ENCODE measurements at places on chromosomes 7 and 10.
A peak's percentile ranks its signal among the peaks of the same experiment; 100 is the strongest.

- DNase-seq: no peak
Observed at GRCh38 chr10:78116361-78116760, 82.7 kb downstream of the RPS24 start.

- no peak for DNase-seq
Observed at GRCh38 chr7:114086914-114087652, 168.3 kb upstream of the PPP1R3A start.

DNA sequence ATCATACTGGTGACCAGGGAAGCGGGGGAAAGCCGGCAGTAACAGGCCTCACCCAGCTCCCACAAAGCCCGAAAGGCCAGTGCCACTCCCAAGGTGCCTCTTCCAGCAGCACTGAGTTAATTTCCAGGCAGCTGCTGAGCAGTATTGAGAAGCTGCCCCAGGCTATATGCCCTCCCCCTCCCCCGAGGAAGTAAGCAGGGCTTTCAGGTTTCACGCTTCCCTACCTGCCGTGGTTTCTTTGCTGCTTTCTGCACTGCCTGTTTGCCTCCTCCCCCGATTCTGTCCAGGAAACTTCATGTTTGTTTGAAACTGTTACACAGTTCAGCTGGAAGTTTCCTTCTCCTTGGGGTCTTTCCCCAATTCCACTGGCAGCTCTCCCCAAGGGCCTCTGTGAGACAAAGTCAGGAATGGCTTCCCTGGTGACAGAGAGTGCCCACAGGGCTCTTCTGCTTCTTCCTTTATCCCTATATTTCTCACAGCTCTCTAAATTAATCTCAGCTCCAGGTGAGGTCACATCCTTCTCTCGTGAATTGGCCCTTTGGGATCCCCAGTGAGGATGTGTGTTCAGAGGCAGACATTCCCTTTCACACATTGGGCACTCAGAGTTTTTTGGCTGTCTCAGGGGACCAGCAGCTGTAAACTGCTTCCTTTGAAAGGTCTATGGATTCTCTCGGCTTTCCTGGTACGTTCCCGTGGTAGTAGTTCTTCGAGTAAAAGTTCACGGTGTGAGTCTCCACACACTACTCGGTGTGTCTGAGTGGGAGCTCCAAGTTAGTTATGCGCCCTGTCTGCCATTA, 19.4 kb downstream of the C1GALT1 start:
- peak; percentile 10 for DNase-seq

- no peak for DNase-seq
Observed at GRCh38 chr7:140714331-140715040, 18.0 kb downstream of the NDUFB2 start.

DNA sequence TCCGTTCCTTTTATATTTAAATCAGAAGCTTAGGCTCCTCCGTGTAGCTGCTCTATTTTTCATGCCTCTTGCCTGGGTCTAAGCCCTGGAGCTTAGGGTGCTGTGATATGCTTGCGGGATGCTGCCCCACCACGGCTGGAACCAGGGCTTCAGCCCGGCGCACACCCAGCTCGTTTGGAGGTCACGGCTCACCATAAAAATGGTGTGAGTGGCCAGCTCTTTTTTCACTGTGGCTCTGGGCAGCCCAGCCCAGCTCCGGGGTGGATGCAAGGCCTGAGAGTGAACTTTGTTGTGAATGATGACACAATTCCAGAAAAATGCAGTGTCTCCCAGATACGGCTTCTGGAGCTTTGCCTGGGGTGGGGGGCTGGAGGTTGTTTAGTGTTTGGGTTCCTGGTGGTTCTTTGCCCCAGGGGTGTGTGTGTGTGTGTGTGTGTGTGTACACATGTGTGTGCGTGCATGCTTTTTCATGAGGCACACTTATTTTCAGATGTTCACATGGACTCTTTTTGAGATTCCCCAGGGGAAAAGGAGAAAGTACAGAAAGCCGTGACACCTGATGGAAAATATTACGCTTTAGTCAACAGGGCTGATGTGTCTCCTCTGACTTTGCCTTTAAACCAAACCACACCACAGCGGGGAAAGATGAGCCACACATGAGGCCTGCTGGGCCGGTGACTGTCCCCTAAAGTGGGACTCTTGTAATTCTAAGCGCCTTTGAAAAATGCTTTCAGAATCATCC, 46.2 kb downstream of the GRK5 start:
- no peak for DNase-seq

DNA sequence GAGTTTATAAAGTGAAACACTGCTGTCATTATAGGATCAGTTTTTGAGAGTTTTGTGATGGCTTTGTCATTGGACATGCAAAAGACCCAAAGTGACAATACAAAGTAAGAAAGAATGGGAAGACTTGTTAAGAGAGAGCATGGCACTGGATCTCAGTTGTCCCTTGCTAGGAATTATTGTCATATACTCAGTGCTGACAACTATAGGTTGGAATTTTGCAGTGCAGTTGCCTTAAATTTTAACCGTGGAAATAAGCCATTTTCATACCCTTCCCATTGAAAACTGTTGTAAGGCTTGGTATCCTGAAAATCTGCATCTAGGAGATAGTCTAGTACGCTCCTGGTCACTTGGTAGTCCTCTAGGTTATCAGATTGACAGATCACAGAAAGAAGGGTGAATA, 1156.7 kb downstream of the GATA3 start:
- DNase-seq: no peak

DNA sequence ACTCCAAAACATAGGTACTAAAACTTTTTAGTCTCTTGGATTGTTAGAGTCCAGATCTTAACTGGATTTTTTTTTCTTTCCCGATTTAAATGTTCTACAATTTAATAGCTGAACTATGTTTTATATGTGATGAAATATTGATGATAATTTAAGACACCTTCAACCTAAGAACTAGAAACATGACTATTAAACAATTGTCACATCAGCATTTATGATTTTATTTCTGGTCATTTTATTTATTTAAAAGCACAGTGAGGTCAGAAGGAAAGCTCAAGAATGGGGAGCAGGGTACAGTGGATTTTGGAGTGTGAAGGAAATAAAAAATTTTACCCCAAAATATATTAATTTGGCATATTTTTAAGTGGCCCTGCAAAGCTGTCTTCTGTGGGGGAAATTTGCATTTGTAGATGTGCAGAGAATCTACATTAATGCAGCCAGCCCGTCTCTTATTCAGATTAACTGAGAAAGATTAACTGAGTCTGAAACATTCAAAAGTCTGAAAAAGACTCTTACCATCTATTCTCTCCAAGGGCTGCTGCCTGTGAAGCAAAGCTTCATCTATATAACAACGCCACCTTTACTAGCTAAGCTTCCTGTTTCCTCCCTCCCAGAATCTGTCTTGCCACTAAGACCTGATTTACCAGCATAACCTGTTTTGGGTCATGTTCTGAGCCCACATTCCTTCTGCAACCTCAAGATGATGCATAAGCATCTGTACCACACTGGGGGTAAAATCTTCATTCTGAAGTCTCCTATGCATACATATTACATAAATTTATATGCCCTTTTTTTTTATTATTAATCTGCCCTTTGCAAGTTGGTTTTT, 86.4 kb downstream of the TMEM106B start:
- DNase-seq: no peak

DNA sequence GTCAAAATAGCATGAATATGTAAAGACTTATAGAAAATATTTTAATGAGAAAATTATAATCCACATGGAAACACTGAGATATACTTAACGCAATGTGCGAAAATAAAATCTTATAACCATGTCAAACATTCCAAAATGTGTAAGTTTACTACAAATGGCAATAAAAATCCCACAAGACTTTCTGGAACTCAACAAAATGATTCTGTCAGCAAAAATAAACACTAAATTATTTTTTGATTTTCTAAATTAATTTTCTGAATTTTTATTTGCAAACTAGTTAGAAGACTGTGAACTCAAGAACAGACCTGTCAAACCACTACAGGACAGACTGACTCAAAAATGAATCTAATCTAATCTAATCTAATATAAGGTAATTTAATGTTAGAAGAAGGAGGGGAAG, 160.8 kb upstream of the KCTD7 start:
- DNase-seq: no peak

GRCh38 chr7:151838861-151839381, 38.0 kb downstream of the PRKAG2 start:
- DNase-seq: no peak

DNA sequence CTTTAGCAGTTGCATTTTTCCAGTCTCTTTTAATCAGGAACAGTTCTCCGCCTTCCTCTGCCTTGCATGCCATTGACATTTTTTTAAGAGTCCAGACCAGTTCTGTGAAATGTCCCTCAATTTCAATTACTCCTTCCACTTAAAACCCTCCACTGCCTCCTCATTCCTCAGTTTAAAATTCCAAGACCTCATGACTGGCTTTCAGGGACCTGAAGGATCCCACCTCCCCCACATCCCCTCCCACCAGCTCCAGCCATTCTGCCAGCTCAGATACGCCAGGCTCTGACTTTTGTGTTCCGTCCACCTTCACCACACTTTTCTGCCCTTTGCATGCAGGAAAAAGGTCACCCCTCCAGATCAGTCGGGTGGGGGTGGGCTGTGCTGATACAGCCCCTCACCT, 8.7 kb downstream of the TNRC18 start:
- no peak for DNase-seq

GRCh38 chr7:63080406-63080805, 918.2 kb upstream of the ZNF722 start:
- no peak for DNase-seq

DNA sequence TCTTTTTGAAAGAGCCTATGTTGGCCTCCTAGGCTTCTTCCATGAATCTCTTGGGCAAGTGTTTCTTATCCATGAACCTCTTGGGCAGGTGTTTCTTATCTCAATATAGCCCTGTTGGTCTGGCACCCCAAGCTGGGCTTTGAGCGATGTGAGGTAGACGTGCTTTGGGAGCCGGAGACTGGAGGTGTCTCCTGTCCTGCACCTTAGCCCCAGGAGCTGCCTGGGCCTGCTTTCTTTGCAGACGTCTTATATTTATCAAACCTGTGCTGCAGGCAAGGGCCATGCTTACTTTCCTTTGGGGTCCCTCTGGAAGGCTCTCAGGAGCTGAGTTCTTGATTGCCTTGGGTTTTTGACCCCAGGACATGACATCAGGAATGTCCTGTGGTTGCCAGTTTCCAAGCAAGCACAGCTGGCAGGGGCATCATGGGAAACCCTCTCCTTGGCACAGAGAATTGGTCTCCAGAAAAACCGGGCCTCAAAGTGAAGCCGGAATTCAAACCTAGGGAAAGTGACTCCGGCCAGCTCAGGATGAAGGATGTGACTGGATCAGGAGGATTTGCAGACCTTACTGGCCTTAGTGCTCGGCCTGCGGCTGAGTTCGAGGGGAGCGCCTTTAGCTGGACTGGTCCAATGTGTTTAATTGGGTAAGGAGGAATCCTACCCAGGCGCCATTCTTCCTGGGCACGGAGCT, 2.8 kb downstream of the JAKMIP3 start:
- DNase-seq: no peak

DNA sequence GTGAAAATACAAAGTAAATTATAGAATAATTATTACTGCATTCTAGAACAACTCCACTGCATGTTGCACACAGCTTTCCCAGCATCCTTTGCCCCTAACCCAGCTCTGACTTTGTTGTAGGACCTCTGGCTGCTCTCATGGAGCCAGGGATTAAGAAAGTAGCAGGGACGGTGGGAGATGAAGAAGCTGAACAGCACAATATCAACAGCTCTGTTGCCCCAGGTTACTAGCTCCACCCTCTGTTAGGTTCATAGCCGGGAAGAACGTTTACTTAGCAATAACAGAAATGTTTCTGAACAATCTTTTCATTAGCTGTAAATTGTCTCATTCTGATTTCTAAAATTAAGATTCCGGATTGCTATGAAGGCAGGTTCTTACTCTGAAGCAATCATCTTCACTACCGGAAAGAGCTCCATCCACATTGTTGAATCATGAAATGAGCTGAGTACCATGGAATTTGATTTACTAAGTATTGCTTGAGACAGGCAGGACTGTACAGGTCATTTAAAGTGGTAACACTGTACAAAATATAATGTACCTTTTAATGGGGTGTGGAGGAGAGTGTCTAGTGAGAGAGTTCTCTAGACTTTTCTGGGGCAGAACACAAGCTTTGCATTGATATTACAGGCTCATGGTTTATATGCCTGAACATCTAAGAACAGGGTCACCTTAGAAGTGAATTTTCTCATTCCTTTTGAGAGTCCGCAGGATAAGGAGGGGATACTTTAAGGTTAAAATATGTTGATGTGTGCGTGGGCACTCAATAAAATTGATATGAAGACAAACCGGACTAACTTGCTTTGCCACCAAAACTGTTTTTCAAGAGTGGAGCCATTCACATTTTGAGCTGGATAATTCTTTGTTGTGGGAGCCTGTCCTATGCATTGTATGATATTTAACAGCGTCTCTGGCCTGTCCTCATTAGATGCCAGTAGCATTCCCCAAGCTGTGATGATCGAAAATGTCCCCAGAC, 20.8 kb upstream of the RAB18 start:
- no peak for DNase-seq

- DNase-seq: no peak
Observed at GRCh38 chr10:28910956-28911355, 233.6 kb downstream of the BAMBI start.

DNA sequence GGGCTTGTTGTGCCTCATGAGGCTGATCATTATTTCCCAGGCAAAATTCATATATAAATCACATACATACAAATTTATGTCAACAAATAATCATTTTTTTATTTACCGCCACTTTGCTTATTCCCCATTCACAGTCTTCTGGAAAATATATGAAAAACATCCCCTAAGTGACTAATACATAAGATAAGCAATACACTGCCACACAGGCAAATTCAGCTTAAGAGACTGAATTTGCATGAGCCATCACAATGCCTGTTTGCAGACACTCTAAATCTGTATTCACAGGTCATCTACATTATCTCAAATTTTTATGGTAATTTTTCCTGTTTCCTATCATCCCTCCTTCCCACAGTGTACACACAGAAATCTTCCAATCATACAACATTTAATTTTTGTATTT, 13.2 kb downstream of the OSBPL3 start:
- no peak for DNase-seq

DNA sequence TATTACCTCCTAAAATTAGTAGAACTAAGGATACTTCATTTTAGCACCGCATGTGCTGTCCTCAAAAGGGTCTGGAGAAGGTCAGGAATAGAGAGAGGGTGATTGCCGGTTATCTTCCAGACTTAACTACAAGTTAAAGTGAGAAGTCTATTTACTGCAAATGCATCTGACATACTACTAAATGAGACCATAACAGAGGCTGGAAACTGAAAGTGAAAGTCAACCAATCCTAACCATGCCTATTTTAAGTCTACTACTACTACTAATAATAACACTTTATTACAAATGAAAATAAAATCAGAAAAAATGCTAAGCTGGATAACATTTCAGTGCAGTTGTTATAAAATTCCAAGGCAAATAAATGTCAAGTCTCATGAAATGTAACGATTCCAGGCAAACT, 244.7 kb downstream of the KIF20B start:
- DNase-seq: no peak

DNA sequence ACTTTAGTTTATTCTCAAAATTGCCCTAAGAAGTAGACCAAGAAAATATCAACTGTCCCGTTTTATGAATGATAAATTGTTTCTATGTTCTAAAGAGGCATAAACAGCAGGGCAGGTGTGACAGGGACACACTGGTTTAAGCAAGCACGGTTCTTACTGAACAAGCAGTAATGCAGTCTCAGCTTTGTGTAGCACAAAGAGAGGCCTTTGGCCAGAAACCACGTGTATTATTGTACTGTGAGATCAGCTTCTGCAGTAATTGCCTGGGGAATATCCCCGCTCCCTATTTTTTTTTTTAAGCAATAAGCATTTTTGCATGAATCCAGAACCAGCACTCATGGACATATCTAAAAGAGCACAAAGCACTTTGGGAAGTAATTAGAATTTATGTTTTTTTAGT, 255.4 kb downstream of the WDR11 start:
- no peak for DNase-seq
